Brain pericyte (primary cell): ENCODE measurements at places on chromosomes 11 and 22.
A peak's percentile ranks its signal among the peaks of the same experiment; 100 is the strongest.

DNA sequence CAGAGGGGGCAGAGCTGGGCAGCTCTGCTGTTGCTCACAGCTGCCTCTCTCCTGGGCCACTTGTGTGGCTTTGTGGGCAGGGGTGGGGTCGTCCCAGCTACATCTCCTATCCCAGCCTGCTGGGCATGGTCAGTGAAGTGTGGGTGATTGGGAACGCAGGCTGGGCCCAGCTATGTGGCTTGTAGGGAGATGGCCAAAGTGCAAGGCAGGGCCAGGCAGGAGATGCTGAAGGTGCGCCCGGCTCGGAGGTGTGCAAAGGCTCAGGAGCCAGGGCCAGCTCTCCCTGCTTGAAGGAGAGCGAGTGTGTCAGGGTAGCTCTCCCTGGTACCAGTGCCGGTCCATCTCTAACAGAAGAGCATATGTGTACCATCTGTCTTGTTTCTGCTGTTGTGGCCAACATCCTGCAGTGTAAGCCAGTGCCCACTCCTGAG, 8.4 kb upstream of the RANBP1 start:
- no peak for DNase-seq

GRCh38 chr11:80103142-80103859, 662.5 kb upstream of the TENM4 start:
- DNase-seq = peak; percentile 45

GRCh38 chr11:91296629-91297028, 928.0 kb upstream of the FAT3 start:
- peak; percentile 7 for DNase-seq

- no peak for DNase-seq
Measured at GRCh38 chr11:13183094-13183825, 94.3 kb upstream of the BMAL1 start.

DNA sequence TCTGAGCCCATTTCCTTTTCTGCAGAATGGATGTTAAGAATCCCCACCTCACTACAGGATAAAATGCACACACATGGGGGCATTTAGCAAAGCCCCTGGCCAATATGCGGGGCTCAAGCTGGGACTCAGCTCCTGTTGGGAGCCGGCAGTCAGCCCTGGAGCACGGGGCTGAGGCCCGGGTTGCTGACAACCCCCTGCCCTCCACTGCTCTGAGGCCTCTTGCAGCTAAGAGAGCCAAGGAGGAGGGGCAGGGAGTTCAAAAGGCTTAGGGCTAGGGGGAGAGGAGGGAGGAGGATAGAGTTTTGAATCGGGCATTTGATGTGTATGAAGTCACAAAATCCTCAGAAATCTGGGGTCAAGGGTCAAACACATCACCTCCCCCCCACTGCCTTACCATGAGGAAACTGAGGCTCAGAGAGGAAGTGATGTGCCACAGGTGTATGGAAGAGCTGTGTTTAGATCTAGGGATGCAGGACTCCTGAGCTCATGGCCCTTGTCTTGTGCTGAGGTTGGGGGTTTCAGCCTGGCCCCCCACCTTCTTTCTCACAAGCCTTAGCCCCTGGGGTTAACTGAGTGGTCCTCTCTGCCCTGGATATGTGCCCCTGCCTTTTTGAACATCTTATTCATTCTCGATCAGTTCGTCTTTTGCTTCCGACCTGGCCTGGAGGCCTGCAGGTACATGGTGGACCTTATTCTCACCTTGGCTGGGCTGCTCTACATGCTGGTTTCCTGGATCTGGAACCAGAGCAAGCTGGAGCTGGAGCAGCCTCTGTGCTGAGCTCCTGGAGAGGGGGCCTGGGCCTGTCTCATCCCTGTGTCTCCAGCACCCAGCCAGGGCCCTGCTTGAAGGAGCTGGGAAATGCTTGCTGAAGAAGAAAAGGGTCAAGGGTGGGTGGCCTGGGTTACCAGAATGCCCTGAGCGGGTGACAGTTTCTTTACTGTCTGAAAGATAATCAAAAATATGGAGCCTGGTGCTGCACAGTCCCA, 80.3 kb downstream of the LRRC32 start:
- no peak for DNase-seq

GRCh38 chr22:22936180-22936914, 48.7 kb downstream of the IGLL5 start:
- no peak for DNase-seq

DNA sequence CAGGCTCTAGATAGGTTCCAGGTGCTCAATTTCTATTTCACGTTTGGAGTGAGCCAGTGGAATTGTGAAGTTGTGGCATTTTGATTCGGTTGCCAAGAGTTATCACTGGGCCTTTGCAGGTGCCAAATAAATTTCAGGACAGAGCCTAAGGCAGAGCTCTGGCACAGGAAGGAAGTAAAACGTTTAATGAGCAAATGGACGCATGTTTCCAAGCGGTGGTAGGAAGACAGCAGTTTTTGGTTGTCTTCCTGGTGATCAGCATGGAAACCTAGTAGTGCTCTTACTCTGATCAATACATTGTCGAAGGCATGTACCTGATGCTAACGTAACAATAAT, 452 bp downstream of the BIRC3 start:
- no peak for DNase-seq

DNA sequence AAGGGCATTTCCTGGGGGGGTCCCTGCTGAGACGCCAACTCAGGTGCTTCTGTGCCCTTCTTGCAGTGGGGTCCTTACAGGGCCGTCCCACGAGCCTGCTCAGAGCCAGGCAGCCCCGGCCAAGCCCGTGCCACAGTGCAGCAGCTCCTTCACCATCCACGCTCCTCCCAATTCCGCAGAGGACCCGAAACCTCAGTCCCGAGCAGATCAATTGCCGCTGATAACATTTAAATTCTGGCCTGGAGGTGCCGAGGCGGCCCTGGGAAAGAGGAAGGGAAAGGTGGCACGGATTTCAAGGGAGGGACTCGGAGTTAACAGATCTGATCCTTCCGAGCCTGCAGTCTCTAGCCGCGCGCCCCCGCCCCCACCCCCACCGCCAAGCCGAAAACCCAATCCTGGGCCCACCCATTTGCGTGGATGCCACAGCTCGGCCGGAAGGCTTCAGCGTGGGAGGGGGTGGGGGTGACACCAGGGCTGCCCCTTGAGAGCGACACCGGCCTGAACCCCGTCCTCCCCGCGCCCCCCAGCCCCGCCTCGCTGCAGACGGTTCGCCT, 32.3 kb upstream of the JAM3 start:
- no peak for DNase-seq

DNA sequence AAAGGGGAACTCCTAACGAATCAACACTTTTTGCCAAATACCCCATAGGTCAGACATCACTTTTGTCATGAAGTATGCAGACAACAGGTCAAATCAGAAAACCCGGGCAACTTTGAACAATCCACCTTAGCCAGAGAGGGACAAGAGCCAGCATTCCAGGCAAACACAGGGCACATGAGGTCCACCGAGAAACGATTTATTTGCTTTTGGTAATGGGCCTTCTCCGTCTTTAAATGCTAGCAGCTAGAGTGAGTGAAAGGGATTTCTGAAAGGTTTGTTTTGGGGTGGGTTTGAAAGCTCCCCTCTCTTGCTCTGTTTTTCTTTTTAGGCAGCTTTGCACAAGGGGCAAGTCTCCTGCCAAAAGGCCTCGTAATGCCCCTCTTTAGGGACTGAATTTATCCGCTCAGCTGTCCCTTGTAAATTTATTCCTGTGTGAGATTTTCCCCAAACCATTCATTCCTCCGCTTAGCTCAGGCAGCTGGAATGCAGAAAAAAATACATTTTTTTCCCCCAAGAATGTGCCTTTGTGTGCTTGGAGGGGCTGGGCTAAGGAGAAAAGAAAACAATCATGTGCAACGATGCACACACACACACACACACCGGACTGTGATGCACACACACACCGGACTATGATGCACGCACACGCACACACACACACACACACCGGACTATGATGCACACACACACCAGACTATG, 196.9 kb downstream of the SNX19 start:
- DNase-seq = no peak

DNA sequence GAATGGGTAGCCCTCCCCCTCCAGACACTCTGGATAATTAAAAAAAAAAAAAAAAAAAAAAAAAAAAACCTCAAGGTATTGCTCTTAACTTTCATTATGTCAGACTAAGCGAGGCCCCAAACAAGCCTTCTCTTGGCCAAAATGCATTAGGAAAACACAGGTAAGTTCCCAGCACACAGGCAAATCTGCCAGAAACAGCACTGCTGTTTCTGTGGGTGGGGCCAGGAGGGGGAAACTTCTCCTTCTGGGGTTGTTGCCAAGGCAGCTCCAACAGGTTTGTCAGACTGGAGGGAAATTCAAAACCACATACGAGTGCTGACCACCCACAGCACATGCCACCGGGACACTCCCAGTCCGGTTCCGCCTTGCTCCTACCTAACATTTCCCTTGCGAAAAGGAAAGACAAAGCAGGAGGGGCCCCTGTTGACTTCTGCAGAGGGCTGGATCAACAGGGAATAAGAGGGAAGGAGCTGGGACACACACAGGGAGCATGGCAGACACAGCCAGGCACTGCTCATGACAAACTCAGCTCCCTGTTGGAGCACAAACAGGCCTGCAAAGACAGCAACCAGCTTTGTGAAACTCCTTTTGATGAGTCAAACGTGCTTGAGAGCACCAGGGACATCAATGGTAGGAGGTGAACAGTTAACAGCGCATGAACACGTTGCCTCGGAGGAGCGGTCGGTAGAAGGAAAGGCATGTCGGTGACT, 55.0 kb downstream of the MYH9 start:
- no peak for DNase-seq

- DNase-seq = no peak
Measured at GRCh38 chr22:43796567-43796966, 15.5 kb downstream of the EFCAB6 start.

DNA sequence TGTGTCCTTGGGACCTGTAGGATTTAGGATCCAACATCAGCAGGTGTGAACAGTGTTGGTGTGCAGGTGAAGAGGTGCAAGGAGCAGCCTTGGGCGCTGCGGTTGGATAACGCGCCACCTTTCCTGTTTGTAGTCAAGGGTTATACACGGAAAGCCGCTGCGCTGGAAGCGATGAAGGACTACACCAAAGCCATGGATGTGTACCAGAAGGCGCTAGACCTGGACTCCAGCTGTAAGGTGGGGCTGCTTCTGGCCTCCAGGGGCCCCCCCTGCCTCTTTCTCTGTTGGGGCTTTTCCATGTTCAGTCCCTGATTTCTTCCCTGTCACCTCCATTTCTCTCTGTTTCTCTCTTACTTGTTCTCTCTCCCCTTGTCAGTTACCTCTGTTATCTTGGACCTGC, 3.5 kb upstream of the FERMT3 start:
- no peak for DNase-seq

- no peak for DNase-seq
Measured at GRCh38 chr11:9858822-9859221, 194.9 kb downstream of the SWAP70 start.

- no peak for DNase-seq
Measured at GRCh38 chr11:17720796-17721171, 1.4 kb downstream of the MYOD1 start.

DNA sequence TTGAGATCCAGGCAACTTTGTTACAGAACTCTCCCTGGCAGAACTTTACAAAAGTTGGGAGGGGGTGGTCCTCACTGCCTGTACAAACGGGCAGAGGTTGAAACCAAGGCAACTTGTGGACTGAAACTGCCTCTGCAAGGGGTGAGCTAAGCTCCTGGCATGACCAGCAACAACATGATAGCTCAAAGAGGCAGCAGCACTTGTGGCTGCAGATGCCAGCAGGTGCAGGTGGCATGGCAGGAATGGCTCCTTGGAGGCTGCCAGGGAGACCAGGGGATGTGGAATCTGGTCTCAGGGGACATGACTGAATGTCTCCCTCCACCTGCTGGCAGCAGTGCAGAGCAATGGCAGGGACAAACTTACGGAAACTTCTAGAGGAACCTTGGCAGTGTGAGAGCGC, 38.8 kb upstream of the PHF21A start:
- no peak for DNase-seq

DNA sequence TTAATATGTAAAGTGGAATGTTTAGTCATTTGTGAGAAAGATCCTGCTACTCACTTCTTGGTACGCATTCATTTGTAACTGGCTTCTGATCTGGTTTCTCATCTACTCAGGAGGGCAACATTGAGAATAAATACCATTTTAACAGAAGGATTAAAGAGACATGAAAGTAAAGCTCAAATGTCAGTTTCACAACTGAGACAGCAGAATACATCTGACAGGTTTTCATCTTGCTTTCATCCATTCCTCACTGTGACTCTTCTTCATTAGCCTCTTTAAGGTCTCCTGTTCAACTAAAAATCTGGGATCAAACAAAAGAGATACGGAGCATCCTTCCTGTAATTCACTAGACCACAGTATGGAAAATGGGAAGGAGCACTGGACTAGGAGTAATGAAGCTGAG, 31.4 kb upstream of the CCDC89 start:
- no peak for DNase-seq

DNA sequence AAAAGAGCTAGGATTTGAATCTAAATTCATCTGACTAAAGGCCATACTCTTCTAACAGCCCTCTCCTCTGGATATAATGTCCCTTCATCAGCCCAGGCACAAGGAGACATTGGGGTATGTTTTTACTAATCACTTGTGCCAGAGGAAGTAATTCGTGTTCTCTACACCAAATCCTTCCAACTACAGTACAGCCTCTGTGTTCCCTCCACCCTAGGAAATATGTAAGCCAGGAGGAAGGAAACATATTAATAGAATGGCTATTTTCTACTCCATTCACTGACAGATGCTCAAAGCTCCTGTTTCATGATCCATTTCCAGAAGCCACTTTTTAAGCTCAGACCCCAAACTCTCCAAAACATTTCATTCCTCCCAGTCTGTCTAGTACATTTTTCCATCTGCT, 12.0 kb upstream of the UBQLNL start:
- DNase-seq = no peak

DNA sequence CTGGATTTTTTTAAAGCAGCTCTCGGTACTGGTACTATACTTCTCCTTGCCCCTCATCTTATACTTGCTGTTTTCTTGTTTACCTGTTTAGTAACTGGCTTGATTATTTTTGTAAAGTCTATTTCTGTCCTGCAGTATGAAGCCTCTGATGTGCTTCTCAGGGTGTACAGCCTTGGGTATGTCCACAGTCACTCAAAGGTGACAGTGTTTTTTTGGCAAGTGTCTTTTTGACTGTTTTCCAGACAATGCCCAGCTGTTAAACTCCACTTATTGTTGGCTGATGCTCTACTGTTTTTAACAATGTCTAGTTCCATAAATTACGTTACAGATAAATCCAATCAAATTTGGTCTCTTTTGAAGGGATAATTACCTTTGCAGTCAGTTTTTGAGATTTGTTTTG, 475.2 kb downstream of the JRKL start:
- no peak for DNase-seq

- DNase-seq = no peak
Measured at GRCh38 chr11:118209033-118209432, 15.8 kb downstream of the JAML start.

GRCh38 chr11:94025690-94026394, 4.7 kb downstream of the HEPHL1 start:
- no peak for DNase-seq
